ENCODE measurements at places on chromosomes 7 and 10.

- DNase-seq, result no peak
These were observed 60.8 kb downstream of the MDH2 start for GRCh38 chr7:76108540-76109233.

GRCh38 chr10:71857934-71858890 lies 7.2 kb upstream of the PSAP start:
- no peak for DNase-seq

GRCh38 chr10:106722524-106722923 lies 442.0 kb downstream of the SORCS1 start:
- DNase-seq, result no peak

- DNase-seq, result no peak
These were observed 7.7 kb upstream of the CCDC172 start for GRCh38 chr10:116316503-116316902.

- DNase-seq, result no peak
These were observed 1.3 kb upstream of the SP4 start for GRCh38 chr7:21426286-21427181.

DNA sequence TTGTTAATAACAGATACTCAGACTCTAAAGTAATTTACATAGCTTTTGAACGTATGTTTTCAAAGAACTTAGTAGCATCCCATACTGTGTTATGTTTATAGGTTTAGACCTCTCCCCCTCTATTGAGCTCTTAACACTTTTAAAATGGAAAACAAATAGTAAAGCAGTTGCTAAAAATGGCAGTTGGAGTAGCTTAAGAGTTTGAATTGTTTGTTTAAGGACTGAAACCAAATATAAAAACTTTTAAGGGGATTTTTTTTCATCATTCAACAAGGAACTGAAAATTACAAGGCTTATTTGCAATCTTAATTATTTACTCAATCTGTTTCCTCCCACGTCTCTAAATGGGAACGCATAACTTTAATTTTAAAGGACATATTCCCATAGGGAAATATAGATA lies 1.6 kb upstream of the SPAG6 start:
- DNase-seq, result no peak

GRCh38 chr7:130758429-130759056 lies 24.5 kb upstream of the KLF14 start:
- DNase-seq, result no peak

DNA sequence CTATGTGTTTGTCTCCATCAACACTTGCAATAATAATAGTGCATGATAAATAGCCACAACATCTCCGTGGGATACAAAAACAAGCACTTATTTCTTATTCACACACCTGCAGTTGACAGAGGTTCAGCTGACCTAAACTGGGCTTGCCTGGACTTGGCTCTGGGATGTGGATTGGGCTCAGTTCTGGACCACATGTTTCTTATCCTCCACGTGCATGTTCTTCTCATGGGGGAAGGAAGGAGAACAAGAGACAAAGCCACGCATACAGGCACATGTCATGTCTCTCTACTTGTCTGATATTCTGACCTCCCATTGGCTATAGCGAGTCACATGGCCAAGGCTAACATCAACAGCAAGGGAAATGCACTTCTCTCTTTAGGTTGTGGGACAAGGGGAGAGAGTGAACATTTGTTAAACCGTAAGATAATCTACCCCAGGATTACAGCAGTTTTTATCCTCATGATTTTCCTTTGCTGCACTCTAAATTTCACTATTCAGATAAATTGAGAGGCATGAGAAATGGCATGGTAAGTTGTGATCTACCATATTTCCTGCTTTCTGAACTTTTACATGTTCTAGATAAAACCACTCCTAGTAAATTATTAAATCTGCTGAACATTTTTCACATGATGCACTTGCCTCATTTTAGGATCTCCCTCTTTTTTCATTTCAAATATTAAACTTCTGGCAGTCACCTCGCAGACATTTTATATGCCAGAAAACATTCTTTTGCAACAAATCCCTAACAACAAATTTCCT lies 33.7 kb downstream of the CFAP58 start:
- no peak for DNase-seq

DNA sequence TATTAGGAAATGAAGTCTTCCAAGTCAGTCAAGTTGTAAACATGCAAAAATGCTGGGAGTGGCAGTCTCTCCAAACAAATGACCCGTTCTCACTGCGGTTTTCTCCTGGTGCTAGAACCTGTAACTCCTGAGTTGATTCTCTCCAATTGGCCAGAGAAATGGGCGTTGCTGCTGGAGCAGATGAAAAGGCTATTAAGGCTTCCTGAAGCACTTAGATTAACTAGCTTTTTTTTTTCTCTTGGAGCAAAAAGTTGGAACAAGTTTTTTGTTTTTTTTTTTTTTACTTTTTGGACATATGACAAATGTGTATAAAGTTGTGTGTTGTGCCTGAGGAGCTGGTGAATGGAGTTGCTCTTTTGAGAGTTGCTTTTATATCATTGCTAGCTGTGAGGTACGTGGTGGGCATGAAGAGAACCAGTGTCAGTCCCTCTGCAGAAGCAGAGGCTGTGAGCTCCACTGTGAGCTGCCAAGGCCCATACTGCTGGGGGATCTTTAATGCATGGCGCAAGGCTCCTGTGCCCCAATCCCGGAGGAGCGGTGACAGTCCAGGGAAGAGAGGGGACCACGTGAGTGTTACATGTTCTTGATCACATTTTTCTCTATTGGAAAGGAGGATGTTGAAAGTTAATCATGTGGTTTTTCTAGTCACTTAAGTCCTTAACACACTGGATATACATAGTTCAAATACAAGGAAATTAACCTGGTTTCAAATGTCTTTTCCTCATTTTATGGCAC lies 393.6 kb upstream of the GALNT17 start:
- no peak for DNase-seq

GRCh38 chr10:22609251-22609650 lies 105.1 kb downstream of the PIP4K2A start:
- no peak for DNase-seq

GRCh38 chr10:72056113-72056512 lies 32.2 kb downstream of the SPOCK2 start:
- DNase-seq, result no peak

GRCh38 chr10:116452338-116452720 lies 24.7 kb downstream of the PNLIPRP3 start:
- no peak for DNase-seq

DNA sequence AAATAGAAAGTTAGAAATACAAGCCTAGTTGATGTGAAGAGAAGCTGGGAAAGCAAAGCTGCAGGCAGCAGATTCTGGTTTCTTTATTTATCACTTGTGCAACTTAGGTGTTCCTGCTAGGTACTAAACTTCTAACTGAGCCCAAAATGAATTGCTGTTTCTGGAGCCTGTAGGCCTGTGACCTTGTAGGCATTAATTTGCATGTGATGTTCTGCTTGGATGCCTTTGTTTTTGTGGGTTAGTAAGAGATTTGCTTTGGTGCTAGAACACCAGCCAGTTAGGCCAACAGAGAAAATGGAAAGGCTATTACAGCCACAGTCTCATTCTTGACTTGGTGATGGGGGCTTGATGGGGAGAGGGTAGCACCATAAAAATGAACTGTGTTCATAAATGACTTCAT lies 370.7 kb downstream of the PPP1R3A start:
- no peak for DNase-seq

GRCh38 chr10:88489107-88489506 lies 94.0 kb downstream of the RNLS start:
- no peak for DNase-seq

DNA sequence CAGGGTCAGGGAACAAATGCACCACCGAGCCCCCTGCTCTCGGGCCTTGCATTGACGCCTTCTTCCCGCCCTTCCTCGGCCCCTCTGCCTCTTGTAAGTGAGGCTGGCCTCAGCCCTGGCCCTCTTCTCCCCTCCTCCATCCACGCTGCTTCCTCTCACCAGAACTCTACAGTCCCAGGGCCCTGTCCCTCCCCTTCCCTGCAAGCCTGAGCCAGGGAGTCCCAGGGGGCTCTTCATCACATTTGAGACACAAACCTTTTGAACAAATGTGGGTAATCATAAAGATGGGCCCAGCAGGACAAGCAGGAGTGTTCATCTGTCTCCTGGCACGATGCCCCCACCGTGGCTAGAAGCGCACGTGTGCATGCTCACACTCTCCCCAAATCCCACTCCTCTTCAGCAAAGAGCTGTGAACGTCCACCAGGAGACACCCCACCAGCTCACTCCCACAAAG lies 57.7 kb downstream of the SLIT1 start:
- DNase-seq, result no peak

DNA sequence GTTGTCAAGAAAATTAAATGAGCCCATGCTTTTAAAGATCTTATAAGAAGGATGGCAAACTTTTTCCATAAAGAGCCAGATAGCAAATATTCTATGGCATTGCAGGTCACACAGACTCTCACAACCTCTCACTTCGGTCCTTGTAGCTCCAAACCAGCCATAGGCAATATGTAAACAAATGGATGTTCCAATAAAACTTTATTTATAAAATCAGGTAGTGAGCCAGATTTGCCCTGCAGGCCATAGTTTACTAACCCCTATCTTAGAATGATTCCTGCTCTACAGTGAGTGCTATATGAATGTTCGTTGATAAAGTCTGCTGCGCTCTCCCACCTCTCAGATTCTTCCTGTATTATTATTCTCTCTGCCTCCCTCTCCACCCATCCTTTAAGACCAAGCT lies 177.7 kb downstream of the KCNMA1 start:
- DNase-seq, result no peak

DNA sequence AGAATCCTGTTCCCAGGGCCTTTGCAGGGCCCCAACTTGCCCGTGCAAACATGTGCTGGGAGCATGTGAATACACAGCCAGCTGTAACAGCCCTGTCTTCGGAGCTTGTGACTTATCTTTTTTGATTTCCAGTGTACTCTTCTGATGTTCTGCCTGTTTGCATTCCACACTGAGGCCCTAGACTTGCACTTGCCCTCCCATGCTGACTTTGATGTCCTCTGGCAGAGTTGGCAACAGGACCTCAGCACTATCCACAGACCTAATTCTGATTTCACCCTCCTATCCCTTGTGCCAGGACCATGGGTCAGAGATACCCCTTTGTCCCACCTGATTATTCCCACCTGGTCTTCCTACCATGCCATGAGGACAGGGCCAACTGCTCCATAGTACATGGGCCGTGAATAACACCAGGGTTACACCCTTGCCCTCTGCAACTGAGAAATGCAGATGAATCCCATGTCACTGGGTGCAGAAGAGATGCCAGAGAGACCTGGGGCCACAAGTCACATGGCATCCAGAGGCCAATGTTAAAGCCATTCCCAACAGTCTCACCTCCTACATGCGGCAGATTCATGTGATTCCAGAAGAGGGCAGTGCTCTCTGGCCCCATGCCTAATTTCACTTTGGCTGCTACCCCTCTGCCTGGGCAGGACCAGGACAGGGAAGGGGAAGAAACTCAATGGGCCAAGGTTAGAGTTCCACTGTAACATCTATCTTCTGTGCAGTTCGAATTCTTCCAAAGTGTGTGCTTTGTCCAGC lies 43.0 kb downstream of the SCRN1 start:
- DNase-seq, result no peak

DNA sequence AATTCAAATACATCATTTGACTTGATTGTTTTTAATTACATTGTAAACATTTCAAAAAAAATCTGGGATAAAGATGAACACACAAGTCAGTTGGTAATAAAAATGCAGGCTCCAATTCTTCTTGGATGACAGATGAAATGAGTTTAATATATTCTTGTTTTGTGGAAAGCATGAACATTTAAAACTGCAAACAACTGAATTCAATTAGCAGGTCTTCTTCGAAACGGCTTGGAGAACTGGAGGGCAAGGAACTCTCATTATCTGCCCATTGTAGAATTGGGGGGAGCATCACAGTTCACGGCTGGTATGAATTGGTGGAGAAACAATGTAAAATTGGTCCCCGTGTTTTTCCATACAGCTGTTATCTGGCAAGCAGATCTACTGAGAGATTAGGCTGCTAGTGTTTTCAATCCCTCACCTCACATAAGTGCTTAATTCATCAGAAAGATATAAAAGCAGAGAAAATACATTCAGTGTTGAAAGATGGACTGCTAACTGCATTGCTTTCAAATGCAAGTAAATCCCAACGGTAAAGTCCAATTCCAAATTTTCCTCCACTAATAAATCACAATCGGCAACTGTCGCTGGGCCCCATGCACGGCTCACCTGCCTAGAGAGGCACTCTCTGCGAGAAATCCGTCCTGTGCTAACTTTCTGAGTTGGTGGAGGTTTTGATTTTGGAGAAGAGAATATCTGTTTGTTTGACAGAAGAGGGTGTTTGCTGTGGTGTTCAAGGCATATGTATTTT lies 199.5 kb downstream of the ZNF438 start:
- DNase-seq, result no peak

DNA sequence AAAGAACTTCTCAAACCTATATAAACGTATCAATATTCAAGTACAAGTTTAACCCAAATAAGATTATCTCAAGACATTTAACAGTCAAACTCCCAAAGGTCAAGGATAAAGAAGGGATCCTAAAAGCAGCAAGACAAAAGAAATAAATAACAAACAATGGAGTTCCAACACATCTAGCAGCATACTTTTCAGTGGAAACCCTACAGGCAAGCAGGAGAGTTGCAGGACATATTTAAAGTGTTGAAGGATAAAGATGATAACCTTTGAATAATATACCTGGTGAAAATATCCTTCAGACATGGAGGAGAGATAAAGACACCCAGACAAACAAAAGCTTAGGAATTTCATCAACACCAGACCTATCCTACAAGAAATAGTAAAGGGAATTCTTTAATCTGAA lies 82.8 kb downstream of the TES start:
- DNase-seq, result no peak

DNA sequence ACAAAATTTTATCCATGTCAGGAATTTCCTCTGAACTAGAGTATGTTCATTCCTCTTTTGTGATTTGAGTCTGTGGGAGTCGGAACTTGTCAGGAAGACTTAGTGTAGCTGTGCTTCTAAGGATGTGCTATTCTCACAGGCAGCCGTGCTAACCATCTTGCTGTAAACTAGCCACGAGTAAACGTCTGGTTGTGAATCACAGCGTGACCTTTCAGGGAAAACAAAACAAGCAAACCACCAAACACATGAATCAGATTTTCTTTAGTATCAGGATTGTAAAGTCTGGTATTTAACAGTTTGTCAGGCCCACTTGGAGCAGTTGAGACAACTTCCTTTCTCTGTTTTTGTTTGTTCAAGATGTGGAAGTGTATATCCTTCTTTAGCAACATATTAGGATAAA lies 32.0 kb downstream of the AUTS2 start:
- no peak for DNase-seq

DNA sequence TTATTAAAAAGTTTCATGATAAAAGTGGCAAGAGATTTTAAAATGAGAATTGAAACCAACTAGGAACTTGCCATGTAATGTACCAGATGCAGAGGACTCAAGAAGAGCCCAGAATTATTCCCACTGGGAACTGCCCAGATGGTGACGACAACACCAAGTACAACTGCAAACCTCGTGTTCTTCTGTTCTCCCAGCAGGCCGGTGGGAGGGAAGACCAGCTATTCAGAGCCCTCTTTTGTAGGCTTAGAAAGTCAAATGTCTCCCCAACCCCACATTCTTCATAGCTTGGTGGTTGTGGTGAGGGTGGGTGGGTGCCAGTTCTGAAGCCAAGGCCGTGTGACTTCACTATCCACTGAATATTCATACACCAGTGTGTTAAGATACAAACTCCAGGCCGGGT lies 54.3 kb upstream of the ITGB1 start:
- no peak for DNase-seq

GRCh38 chr10:97058521-97058920 lies 127.2 kb downstream of the SLIT1 start:
- no peak for DNase-seq

Data from effector CD8-positive, alpha-beta T cell (primary cell).